Foreskin keratinocyte (primary cell): ENCODE measurements at places on chromosomes 2 and 18.

DNA sequence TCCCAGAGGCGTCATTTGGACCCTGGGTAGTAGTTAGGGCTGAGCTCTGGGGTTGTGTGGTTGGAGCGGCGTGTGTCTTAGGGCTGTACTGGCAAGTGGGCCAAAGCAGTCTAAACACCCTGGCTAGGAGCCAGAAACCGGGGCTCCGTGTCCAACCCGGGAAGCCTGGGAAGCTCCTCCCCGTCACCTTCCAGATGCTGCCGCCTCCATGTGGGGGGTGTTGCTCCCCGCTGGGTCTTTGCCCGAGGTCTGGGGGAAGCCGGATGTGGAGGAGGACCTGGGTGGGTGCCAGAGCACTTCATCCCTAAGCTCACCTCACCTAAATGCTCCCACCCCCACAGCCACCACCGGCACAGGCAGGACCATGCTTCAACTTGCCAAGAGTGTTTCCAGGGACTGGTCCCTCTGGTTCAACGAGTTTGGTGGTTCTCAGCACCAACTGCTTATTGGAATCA is 25.4 kb downstream of the TET3 start:
- DNase-seq: peak; percentile 93

GRCh38 chr18:3585656-3586509 is 135.9 kb downstream of the TGIF1 start:
- DNase-seq: peak; percentile 63

DNA sequence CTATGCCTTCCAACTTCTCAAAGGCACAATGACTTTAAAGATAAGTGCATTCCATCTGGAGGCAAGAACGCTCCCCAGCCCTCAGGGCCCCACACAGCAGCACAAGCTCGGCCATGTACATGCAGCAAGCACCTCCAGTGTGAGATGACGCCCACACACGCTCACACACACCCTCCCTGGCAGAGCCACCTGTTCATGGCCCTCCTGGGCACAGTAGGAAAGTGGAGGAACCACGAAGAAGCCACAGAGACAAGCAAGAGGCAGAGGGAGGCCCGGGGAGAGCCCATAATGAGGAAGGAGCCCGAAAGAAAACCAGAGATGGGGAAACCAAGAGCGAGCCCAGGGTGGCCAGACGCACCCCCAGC is 21.7 kb downstream of the BIN1 start:
- peak; percentile 36 for DNase-seq

- DNase-seq: no peak
Observed at GRCh38 chr2:239255628-239256349, 145.0 kb downstream of the HDAC4 start.

GRCh38 chr2:165952741-165953211 is 800 bp downstream of the TTC21B start:
- DNase-seq: peak; percentile 40

GRCh38 chr2:57432528-57432927 is 614.1 kb upstream of the VRK2 start:
- DNase-seq: peak; percentile 38

GRCh38 chr2:65382776-65383357 is 49.5 kb downstream of the SPRED2 start:
- peak; percentile 98 for DNase-seq

DNA sequence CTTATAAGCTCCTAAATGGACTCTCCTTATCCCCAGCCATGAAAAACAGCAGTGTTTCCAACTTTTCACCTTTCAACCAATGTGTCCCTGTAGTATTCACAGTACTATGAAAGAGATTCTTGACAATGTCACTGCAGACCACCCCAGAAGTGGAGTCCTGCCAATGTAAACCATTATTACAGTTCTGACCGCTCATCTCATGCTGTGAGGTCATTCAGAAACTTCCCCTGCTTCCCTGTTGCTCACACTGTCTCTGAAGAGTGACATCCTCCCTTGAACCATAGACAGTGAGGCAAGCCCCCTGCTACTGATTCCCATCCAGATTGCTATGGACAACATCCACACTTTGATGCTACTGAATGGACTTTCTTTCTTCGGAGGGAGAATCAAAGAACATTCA is 1523.7 kb upstream of the ACVR2A start:
- DNase-seq: no peak

- DNase-seq: no peak
Observed at GRCh38 chr2:96089356-96090195, 26.8 kb downstream of the ADRA2B start.

DNA sequence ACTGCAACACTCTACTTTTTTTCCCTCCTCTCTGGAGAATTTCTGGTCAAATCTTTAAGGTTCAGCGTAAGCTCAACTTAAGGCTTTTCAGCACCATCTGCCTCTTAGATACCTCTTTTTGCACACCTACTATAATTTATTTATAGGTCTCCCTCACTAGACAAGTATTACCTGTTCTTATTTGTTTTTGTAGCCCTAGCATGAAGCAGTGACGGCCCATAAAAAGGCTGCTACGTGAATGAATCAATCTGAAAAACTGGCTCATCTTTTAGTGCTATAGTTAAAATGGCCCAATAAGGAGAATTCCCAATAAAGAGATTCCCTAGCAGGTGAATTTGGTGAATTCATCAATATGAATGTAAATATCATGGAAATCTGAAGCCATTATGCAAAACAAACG is 6.5 kb downstream of the RNF149 start:
- no peak for DNase-seq

DNA sequence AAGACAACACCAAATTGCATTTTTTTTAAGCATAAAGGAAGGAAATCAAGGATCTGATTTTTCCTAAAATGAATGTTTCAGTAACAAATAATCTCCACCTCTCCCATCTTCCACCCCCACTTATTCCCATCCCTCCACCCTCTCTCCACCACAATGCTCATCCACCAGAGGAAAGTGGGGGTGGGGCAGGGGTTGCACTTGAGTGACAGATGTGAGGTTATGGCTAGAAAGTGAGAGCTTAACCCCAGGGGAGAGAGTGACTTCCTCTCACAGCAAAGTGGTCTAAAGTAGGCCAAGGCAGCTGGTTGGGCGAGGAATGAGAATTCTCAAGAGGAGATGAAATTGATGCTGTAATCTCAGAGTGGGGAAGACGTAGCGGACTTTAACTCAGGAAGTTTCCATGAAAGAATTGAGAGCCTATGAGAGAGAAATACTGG is 104.7 kb downstream of the HNRNPLL start:
- no peak for DNase-seq

- no peak for DNase-seq
Observed at GRCh38 chr2:112481528-112482233, at the start of gene TTL. TTL (plus strand) TSS chr2:112482156; CDS start chr2:112482345, 189 bp downstream.

- DNase-seq: peak; percentile 12
Observed at GRCh38 chr2:103959174-103960128, 894.5 kb upstream of the POU3F3 start.

- no peak for DNase-seq
Observed at GRCh38 chr18:79694895-79695213, 15.3 kb downstream of the CTDP1 start.
